ENCODE measurements at places on chromosomes 2 and 18.
A peak's percentile ranks its signal among the peaks of the same experiment; 100 is the strongest.

- DNase-seq, result no peak
Observed at GRCh38 chr2:45879406-45879805, 227.9 kb downstream of the PRKCE start.

- no peak for DNase-seq
Observed at GRCh38 chr18:39960550-39960949, 1994.5 kb upstream of the PIK3C3 start.

DNA sequence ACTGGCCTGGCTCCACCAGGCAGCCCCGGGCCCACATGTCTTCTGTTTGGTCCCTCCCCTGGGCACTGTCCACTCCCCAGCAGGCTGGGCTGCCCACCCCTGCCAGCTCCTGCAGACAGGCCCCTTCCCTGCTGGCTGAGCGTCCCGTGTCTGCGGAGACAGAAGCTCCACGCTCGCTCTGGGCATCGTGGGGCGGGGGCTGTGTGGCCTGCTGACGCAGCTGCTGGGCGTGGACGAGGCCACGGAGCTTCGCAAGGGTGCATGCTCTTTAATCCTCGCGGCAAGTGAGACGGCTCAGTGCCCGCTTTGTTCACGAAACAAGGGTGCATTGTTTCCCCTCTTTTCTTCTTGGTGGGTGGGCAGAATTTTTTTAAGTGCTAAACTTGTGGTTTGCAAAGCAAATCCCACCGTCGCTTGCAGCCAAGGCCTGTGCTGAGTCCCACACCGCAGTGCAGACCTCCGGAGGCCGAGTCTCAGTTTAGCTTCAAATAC lies 132.8 kb upstream of the CTDP1 start:
- no peak for DNase-seq

GRCh38 chr18:24658302-24658701 lies 197.9 kb downstream of the HRH4 start:
- DNase-seq, result no peak

DNA sequence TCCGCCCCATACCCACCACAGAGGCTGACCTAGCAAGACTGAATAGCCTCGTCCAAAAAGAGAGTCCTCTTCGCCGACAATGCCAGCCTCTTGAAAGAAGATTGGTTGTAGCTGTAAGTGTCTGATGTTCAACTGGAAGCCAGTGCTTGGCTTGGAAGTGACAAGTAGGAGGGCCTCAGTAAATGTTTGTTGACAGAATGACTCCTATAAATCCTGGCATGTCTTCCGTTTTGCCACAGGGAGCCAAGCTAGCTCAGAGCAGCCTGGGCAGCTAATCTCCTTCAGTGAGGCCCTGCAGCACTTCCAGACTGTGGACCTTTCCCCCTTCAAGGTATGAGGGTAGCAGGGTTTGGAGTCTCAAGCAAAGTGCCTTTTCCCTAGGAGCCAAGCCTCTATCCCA lies 14.9 kb downstream of the ELMOD3 start:
- no peak for DNase-seq

- DNase-seq, result no peak
Observed at GRCh38 chr2:24024018-24024417, 14.1 kb downstream of the MFSD2B start.

- DNase-seq, result no peak
Observed at GRCh38 chr2:15952451-15953146, 12.2 kb downstream of the MYCN start.

- DNase-seq, result no peak
Observed at GRCh38 chr2:219737270-219737691, 109.9 kb downstream of the SLC4A3 start.

- DNase-seq, result no peak
Observed at GRCh38 chr2:47301277-47301618, 101.7 kb upstream of the MSH2 start.

DNA sequence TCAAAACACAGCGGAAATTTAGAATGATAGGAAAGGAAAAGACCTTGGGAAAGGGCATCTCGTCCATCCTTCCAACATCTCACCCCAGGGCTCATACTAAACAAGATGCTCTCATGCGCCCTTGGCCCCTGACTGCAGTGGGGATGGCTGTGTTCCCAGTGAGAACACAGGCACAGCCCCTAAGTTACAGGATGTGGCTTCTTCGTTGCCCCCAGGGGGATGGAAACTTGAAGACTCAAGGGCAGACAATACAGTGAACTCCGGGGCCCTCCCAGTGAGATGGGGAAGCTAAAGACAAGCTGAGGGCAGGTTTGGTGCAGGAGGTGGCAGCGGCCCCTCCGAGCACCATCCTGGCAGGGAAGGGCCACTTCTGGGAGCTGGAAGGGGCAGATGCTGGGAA lies 139.7 kb downstream of the INO80D start:
- DNase-seq, result no peak

DNA sequence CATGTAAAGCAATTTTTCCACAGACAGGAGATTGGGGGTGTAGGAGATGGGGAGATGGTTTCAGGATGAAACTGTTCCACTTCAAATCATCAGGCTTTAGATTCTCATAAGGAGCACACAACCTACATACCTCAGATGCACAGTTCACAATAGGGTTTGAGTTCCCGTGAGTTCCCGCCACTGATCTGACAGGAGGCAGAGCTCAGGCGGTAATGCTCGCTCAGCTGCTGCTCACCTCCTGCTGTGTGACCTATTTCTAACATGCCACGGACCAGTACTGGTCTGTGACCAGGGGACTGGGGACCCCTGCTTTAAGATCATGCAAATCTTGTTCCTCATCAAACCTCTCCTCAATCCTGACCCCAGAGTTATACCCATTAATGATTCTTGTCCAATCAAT lies 70.1 kb downstream of the RPE start:
- DNase-seq, result no peak

DNA sequence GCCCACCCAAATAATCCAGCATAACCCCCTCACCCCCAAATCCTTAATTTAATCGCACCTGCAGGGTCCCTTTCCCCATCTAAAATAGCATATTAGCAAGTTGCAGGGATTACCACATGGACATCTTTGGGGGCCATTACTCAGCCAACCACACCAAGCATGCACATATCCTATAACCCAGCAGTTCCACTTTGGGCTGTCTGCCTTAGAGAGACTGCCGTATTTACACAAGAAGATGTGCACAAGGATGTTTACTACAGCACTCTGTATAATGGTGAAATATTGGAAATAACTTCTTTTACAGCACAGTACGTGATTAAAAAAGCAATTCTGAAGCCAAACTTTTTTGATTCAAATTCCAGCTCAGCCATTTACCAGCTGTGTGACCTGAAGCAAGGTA lies 17.3 kb upstream of the LDLRAD4 start:
- DNase-seq, result no peak

- DNase-seq, result no peak
Observed at GRCh38 chr2:14641116-14641515, 8.6 kb downstream of the LRATD1 start.

- DNase-seq, result no peak
Observed at GRCh38 chr18:25251068-25251467, 100.9 kb downstream of the ZNF521 start.

DNA sequence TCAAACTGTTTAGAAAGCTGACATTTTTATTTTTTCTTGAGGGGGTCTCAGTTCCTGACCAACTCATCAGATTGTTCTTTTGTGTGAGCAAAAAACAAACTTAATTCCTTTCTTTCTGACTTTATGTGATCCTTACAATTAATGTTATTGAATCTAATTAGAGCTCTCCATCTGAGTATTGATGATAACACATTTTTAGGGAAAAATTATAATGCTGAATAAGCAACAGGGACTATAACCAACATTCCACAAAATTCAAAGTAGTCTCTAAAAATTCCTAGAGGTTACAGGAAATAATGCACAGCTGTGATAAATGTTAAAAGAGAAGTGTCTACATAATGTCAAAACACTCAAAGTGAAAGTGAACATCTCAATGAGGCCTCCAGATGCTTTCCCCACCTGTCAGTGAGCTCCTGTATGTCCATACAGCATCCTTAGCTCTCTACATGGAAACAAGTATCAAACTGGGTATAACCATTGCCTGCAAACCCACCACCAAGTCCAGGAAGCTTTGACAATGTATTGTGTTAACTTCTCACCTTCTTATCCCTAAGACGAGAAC lies 786.0 kb upstream of the SLC39A10 start:
- DNase-seq, result no peak

DNA sequence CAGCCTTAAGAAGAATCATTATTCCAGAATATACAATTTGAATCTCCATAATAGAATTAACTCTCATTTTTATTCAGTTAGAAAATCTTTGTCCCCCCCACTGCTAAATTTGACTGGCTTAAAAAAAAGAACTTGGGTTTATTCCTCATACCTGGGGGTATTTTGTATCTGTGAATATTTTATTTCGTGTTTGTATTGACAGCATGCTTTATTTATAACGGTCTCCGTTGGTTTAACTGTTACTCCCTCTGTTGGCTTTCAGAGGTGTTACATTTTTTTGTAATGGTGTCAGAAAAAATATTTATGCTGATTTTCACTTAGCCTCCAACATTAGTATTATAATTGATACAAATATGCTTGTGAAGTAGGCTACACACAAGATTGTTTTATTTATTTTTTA lies 109.1 kb downstream of the HAUS1 start:
- DNase-seq, result peak; percentile 46

- no peak for DNase-seq
Observed at GRCh38 chr2:145203891-145204290, 684.0 kb upstream of the ZEB2 start.

DNA sequence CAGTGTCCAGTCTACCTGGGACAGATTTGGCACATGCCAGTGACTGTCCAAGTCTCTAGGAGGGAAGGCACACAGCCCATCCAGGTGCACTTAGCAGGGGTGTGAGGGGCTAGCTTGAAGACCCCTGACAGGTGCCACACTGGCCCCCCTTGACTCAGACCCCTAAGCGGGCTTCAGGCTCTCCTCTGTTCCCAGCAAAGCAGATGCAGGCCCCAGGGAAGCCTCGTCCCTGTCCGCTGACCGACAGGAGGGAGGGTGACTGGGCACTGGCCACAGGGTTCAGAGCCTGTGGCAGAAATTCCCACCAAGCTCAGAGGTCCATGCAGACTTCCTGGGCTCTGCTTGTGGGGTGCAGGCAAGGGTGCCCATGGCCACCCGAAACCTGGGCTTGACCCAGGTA lies 239.8 kb upstream of the MYT1L start:
- peak; percentile 5 for DNase-seq

DNA sequence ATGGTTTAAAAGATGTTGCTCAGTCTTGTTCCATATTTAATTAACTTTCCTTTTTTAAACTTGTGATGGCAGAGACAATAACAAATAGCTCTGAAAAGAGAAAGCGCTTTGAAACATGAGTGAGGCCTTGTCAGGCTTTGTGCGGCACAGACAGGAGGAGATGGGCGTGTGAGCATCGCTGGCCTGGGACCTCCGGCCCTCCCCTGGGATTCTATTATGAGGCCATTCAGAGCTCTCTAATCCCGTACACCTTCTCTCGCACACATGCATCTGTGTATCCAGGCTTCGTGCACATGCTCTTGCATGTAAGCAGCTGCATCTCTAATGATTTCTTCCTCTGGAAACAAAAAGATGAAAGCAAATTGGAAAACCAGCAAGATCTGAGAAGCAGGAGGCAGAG lies 313.7 kb downstream of the ZNF521 start:
- no peak for DNase-seq

- peak; percentile 46 for DNase-seq
Observed at GRCh38 chr18:10851824-10852319, 297.5 kb downstream of the PIEZO2 start.

DNA sequence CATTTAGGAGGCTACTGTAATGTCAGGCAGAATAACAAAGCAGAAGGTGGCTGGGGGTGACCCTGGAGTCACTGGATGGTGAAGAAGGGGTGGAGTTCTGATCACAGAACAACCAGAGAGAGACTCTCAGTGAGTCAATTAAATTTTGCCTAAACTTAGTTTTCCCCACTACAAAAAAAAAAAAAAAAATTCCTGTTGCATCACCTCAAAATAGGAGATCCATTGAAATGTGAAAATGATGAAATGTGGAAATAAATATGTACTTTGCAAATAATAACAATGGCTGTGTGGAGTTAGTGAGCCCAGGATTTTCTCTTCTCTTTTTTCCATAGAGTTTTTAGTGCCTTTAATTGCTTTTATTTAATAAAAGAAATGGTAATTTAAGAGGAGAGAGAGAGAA lies 165.5 kb downstream of the GFPT1 start:
- no peak for DNase-seq

- no peak for DNase-seq
Observed at GRCh38 chr18:43662657-43663056, 385.4 kb upstream of the SYT4 start.

GRCh38 chr2:157443090-157443489 lies 799 bp downstream of the CYTIP start:
- no peak for DNase-seq

DNA sequence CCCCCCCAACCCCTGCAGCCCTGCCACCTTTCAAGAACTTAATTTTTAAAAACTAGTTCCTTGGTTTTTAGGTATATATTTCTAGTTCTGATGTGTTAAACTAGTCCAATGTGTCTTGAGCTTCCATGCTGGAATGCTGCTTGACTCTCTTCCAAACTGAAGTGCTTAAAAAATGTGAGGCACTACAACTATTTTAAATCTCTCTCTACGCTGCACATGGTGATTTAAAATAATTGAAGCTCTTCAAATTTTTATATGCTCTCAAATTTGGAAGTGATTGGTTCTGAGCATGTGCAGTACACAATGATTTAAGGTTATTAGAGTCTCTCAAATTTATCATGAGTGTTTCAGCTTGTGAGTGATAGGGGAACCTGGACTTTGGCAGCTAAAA lies 192.6 kb upstream of the ZEB2 start:
- DNase-seq, result no peak

- DNase-seq, result no peak
Observed at GRCh38 chr2:190530248-190530900, 4.1 kb downstream of the NEMP2 start.

- DNase-seq, result no peak
Observed at GRCh38 chr2:173555833-173556232, 201.2 kb downstream of the CDCA7 start.

DNA sequence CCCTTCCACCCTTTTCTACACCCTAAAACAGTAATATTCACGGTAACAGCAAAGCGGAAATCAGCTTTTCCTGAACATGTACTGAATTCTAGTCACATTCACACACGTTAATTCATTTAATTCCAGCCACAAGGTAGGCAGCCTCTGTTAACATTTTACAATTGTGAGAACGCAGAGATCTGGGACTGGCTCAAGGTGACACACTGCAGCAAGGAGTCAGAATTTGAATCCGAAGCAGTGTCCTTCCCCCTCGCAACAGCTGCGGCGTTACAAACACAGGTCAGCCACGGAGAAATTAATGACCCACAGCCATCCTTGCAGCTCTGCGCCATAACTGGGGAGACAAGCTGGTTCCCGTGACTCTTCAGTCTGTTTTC lies 818 bp upstream of the SLC20A1 start:
- DNase-seq, result no peak

DNA sequence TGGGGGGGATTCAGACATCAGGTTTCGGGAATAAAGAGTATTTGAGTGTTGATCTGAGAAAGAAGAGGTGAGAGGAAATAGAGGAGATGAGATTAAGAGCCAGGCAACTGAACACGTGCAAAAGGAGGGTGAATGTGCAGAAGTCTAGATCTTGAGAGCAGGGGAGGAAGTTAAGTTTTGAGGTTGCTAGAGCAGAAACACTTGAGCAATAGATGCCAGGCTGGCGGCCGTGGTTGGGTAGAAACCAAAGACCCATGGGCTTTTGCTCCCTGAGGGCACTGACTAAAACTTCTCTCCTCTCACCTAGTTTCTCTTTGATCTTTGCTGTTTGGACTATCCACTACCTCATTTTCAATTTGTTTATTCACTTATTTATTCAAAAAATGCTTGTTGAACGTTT lies 116.0 kb downstream of the CDC42EP3 start:
- DNase-seq, result no peak

Data from GM20000 (cell line).